ENCODE measurements at places on chromosomes 16 and 17.
A peak's percentile ranks its signal among the peaks of the same experiment; 100 is the strongest.

DNA sequence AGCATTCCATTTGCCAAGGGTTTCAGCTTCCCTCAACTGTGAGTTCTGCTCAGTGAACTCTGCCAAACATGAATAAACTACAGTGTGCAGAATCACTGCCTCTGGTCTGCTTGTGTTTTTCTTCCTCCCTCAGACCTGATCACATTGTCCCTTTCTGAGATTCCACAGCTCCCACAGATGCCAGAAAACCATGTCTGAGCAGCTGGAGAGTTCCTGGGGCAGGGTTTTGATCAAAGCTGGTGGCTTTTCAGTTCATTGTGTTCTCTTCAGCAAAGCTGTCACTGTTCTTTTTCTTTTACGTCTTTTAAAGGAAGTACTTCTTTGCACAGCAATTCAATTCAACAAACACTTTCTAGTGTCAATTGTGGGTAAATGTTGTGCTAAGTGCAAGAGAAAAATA lies 555.8 kb downstream of the RBFOX1 start:
- no peak for DNase-seq

DNA sequence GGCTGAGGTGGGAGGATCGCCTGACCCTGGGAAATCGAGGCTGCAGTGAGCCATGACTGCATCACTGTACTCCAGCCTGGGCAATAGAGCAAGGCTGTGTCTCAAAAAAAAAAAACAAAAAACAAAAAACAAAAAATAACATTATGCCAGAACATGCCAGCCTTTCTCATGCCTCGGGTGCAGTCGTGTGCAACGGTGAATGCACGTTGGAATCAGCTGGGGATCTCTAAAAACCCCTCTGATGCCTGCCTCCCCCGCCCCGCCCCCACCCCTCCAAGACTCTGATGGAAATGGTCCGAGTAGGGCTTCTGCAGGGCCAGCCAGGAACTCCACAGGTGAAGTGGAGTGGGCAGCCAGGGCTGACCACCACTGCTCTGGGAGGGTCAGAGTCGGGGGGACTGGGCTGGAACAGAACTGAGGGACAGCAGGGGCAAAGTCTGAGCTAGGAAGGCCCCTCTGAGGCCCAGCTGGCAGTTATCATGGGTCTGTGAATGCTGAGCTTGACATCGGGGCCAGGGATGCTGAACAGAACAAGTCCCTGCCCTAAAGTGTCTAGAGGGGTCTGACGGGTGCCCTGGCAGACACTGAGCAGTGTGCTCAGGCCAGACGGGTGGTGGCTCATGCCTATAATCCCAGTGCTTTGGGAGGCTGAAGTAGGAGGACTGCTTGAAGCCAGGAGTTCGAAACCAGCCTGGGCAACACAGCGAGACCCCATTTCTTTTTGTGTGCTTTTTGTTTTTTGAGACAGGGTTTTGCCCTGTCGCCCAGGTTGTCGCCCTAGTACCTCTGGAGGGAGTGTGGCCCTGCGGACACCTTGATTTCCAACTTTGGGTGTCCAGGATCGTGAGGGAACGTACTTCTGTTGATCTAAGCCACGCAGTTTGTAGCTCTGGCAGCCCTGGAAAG lies 193.4 kb upstream of the GSE1 start:
- no peak for DNase-seq

DNA sequence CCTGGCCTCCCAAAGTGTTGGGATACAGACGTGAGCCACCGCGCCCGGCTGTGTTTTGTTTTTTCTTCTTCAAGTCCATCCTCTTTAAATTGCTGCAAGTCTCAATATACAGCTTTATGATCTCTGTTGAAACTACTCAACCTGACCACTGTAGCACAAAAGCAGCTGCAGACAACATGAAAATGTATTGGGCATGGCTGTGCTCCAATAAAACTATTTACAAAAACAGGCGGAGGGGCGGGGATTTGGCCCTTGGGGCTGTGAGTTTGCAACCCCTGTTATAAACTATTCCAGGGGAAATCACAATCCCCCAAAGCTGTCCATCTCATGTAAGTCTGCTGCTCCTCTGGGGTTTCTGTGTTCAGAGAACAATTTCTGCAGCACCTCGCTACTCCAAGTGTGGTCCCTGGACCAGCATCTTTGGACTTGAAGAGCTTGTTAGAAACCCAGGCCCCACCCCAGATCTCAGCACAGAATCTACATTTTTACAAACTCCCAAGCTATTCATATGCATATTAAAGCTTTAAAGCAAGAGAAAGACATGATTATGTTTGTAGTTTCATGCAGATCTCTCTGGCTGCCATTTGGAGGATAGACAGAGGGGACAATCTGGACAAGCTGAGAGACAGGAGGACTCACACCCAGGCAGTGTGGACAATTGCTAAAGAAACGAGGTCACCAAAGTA lies 33.6 kb downstream of the TEKT5 start:
- no peak for DNase-seq

DNA sequence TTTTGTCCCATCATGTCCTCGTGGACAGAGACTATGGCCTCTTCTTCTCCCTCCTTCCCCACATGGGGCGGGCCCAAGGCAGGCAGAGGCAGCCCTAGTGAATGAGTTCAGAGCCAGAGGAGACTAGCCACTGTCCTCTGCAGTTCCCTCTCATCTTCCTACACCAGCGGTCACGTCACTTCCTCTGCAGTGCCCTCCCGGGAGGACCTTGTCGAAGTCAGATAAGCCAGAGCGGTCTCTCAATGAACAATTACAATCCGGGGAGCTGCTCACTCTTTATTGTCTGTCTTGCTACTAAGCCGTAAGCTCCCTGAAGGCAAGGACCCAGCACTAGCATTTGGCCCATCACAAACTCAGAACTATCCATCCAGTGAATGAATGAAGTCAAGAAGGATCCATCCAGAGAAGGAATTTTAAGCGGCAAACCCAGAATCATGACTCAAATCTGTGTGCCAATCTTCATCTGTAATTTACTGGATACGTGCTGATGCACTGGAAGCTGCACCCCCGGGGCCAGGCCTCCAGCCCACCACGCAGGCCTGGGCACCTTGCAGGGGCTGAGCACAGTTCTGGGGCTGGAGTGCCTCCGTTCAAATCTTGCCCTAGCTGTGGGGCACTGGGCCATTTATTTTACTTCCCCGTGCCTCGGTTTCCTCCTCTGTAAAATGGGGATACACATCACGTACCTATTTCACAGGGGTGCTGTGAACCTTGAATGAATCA lies 18.1 kb downstream of the ZNF423 start:
- DNase-seq: no peak

DNA sequence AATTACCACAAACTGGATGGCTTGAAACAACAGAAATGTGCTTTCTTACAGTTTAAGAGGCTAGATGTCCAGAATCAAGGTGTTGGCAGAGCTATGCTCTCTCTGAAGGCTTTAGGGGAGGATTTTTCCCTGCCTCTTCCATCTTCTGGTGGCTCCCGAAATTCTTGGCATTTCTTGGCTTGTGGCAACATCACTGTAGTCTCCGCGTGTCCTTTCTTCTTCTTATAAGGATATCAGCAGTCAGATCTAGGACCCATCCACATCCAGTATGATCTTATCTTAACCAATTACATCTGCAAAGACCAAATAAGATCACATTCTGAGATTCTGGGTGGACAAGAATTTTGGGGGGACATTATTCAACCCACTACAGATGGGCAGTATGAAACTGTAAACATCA lies 119.2 kb upstream of the PMFBP1 start:
- DNase-seq: no peak

GRCh38 chr17:56113486-56113885 lies 39.8 kb upstream of the ANKFN1 start:
- no peak for DNase-seq

- DNase-seq: no peak
These were observed 486.0 kb downstream of the KCNJ2 start for GRCh38 chr17:70655176-70655958.

DNA sequence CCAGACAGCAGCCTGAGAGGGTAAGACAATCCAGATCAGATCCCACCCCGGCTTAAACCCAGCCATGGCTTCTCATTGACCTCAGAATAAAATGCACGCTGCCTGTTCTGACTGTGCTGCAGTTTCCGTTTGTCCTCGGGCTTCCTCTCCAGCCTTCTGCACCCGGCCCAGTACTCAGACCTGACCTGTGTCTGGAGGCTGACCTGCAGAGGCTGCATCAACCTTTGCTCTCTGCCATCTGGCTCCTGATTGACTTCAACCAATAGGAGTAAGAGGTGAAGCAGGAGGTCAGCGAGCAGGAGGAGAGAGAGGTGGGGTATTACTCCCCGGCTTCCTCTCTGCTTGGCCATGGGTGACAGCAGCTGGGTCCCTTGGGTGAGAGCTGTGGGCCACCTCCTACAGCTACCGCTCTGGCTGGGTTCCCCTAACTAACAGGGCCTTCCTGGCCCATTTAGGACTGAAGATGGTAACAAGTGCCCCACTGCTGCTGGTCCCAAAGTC lies 46.7 kb downstream of the C16orf82 start:
- DNase-seq: no peak

- DNase-seq: no peak
These were observed 10.1 kb downstream of the PHF12 start for GRCh38 chr17:28941251-28941650.

- peak; percentile 27 for DNase-seq
These were observed 14.8 kb upstream of the MARVELD3 start for GRCh38 chr16:71610936-71611871.

- peak; percentile 63 for DNase-seq
These were observed 41.1 kb upstream of the FOXJ1 start for GRCh38 chr17:76182016-76182764.

- DNase-seq: no peak
These were observed 22.0 kb downstream of the WSB1 start for GRCh38 chr17:27315796-27316465.

DNA sequence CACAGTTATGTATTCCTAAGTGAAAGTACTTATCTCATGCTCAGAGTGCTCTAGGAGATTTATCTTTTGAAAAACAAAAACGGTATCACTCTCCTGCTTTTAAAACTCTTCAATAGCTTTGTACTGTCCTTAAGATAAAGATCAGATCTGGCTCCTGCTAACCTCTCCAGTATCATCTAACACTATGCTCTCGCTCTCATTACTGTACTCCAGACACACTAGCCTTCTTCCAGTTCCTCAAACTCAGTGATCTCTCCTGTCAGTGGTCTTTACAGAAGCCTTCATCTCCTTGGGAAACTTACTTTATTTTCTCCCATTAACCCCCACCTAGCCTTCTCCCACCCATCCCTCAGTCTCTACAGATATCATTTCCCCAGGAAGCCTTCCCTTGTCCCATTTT lies 10.1 kb downstream of the ULK2 start:
- no peak for DNase-seq

DNA sequence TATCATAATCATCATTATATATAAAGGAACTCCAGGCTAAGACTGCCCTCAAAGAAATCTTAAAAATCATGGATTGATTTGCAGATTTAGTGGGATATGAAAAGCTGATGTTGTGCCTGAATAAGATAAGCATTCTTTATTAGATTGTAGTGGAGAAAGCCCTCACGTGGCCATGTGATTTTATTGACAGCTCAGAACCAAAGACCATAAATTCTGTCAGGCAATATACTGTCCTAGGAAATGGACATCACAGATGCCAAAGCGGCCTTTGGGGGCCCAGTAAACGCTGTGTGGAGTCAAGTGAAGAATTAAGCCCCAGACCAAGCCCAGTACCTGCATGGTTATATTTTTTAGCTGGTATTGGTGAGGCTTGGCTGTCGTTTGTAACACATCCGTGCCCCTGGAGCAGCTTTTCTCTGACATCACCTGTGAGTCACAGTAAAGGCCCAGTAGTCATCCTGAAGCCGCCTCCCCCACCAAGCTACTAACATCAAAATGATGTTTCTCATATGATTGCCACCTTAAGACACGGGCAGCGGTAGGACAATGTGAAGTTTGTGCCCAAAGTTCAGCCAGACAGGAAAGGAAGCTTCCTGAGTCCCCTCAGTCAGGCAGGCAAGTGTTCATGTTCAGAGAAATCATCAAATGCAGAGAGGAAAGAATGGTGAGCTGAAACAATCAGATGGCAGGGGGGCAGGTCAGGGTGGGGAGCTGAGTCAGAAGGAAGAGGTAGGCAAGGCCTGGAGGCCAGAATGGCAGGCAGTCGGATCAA lies 209.4 kb downstream of the IRX3 start:
- DNase-seq: no peak

GRCh38 chr16:55534756-55535155 lies 25.9 kb downstream of the LPCAT2 start:
- no peak for DNase-seq

GRCh38 chr17:64356304-64356686 lies 34.4 kb downstream of the PECAM1 start:
- DNase-seq: no peak

DNA sequence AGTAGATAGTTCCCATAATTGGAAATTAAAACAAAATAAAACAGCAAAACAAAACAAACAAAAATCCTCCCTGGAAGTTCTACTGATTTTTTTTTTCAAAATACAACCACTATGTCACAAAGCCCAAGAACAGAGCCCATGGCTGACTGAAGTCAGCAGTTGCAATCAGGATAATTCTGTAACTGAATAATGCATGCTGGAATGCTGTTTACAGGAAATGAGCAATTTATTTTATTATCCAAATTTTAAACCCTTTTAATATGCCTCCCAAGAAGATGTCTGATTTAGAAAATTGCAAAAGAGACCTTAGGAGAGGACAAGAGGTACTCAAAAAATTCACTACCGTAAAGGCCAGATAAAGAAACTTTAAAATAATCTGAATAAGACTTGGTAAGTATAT lies 578.2 kb downstream of the TOX3 start:
- no peak for DNase-seq

GRCh38 chr17:7133424-7133823 lies 18.8 kb upstream of the ASGR2 start:
- no peak for DNase-seq

DNA sequence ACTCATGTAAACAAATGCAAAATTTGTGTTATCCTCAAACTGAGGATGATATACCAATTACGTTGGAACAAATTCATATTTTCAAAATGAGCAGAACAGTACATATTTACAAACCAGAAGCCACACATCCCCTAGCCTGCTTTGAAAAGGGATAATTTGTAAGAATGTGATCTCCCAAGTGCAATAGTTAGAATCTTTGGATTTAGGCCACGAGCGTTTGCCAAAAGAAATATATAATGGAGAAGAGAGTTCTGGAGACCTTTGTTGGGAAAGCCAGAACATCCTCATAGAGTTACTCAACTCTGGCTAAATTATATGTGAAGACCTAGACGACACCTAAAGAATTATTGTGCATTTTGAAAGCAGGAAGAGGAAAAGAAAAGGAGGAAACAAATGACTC lies 449.3 kb downstream of the KCNJ2 start:
- no peak for DNase-seq

DNA sequence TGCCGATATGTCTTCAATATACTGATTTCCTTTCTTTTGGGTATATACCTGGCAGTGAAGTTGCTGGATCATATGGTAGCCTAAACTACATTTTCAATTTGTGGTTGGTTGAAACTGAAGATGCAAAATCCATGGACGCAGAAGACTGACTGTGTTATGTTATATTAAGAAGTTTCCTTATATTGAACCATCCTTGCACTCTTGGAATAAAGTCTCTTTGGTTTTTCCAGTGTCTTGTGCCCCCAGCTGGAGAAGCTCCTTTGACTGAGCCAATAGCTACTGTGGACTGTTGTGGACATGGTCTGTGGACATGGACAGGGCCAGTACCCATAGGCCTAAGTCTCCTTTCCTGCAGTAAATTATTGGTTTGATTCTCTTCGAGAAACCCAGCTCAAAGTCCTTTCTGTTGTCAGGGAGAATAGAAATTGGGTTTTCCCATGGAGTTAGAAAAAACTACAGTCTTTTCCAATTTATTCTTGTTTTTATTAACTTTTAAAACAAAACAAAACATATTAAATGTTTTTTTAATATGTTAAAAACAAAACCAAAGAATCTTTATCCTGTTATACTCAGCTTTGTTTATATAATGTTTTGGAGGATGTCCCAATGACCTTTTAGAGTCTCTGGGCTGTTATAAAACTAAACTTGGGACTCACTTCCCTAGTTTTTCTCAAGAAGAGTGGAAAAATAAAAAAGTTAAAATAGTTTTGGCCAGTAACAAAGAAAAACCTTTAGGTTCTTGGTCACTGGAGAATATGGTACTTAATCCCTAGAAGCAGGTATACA lies 15.2 kb upstream of the IL34 start:
- no peak for DNase-seq

Data from NCI-H1048 (cell line).